Activated naive CD8-positive, alpha-beta T cell treated with anti-CD3 and anti-CD28 coated beads, Interleukin-2, amount 50 U/mL, for 16 hours (primary cell): ENCODE measurements at places on chromosomes 12 and 14.

DNA sequence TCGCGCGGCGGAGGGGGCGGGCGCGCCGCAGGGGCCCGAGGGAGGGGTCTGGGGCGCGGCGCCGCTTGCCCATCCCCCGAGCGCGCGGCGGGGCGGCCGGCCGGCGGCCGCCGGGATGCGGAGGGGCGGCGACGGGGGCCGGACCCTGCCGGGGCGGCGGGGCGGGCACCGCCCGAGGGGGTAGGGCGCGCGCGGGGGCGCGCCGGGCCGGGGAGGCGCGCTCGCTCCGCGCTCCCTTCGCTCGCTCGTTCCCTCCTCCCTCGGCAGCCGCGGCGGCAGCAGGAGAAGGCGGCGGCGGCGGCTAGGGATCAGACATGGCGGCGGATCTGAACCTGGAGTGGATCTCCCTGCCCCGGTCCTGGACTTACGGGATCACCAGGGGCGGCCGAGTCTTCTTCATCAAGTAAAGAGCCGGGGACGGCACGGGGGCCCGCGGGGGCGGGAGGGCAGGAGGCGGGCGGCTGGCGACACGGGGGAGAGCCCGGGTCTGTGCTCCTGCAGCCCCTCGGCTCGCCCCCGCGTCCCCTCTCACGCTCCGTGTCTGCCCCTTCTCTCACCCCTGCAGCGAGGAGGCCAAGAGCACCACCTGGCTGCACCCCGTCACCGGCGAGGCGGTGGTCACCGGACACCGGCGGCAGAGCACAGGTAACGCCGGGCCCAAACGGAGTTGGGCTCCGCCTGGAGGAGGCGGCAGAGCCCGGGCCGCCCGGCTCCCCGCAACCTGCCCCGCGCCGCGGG is at the start of gene PLEKHA5:
PLEKHA5 (plus strand) TSS at position 248 of the 738 bp plus-strand sequence; CDS start at position 315, 67 bp downstream.
- DNase-seq: no peak

GRCh38 chr12:6198556-6198955 is 1.6 kb upstream of the CD9 start:
- no peak for DNase-seq

- DNase-seq: no peak
Measured at GRCh38 chr12:53427905-53428594, 4.4 kb downstream of the AMHR2 start.

GRCh38 chr12:79019672-79020071 is 155.1 kb downstream of the SYT1 start:
- no peak for DNase-seq

GRCh38 chr12:6752167-6752920 is 597 bp downstream of the MLF2 start:
- no peak for DNase-seq

DNA sequence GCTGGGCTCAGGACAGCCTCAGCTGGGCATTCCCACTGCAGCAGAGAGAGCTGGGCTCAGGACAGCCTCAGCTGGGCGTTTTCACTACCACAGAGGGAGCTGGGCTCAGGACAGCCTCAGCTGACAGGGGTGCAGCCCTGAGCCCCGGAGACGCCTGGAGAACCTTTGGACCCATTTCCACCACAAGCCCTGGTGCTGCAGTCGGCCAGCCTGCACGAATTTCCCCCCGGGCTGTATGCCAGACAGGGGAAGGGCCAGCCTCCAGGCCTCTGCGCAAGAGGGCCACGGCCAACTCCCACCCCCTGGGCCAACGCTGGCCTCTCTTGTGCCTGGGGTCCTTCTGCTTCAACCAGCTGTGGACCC is 2.6 kb upstream of the C14orf180 start:
- no peak for DNase-seq

DNA sequence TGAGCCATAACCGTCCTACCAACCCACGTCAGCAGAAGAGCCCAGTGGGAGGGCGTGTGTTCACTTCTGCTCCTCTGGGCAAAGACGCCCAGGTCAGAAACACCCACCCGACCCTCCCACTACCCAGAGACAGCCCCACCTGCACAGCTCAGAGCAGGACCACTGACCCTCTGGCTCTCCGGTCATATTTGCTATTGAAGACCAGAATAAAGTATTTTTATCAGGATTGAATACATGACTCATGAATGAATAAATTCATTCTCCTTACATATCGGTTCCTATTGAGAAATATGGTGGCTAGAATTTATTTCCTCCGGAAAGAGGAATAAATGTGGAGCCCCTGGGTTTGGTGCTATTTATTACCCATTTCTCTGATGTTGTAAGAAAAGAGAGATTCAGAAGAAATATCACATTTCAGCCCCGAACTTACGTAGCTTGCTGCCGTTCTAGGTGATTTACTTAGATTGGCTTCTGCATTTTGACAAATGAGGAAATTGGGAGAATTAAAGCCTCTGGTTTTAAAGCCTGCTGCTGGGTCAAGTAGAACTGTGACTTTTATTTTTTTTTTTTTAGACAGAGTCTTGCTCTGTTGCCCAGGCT is 36.4 kb upstream of the P2RX7 start:
- no peak for DNase-seq
